T-cell (primary cell): ENCODE measurements at places on chromosomes 16 and 17. TPM values are rescaled to one million over a fixed set of nuclear protein-coding genes. Genes with fewer than 3 reads are reported as not detected.

Gene C16orf92
- not detected for total RNA-seq

Gene MAP2K6
- total RNA-seq, result 10.5 TPM

Gene PSMD12
- 28.1 TPM for total RNA-seq

Gene ITGAL
- 518 TPM for total RNA-seq

Gene HAGHL
- 50.1 TPM for total RNA-seq

Gene ACSM2A
- total RNA-seq, result 0.35 TPM

Gene TNFSF13
- total RNA-seq, result 2.4 TPM

Gene TAF15
- 206 TPM for total RNA-seq

Gene SEC14L5
- not detected for total RNA-seq

- H3K4me1 ChIP-seq, result peaks cover 59% of the 10 kb centered on the region
- DNase-seq, result no peak
Observed at GRCh38 chr16:88784856-88785105, 239 bp downstream of the PIEZO1 start.

GRCh38 chr16:80909720-80910119 lies 97.0 kb downstream of the CMC2 start:
- no peak overlapping the region for H3K27ac ChIP-seq
- DNase-seq, result no peak
- H3K36me3 ChIP-seq, result no peaks in the 10 kb centered on the region
- H3K4me3 ChIP-seq, result no peak overlapping the region
- H3K27me3 ChIP-seq, result peaks cover 3% of the 10 kb centered on the region
- no peaks in the 10 kb centered on the region for H3K4me1 ChIP-seq

DNA sequence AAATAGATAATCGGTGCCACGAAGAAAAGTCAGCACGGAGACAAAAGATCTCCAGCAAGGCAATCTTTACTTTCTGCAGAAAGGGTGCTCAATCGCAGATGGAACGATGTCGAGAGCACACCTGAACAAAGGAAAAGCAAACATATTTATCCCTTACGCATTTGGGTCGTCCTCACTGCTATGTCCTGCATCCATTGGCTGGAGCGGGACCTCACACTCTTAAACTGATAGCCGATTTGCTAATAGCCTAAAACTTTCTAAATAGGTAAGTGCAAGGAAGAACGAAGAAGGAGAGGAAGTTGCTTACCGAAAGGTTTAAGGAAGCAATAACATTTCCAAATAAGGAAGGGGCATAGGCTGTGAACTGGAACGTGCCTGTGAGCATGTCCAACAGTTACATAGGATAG lies 1.2 kb upstream of the AKAP10 start:
- peaks cover 2% of the 10 kb centered on the region for H3K36me3 ChIP-seq
- DNase-seq, result no peak
- peak overlapping the region; percentile 87 for H3K27ac ChIP-seq

DNA sequence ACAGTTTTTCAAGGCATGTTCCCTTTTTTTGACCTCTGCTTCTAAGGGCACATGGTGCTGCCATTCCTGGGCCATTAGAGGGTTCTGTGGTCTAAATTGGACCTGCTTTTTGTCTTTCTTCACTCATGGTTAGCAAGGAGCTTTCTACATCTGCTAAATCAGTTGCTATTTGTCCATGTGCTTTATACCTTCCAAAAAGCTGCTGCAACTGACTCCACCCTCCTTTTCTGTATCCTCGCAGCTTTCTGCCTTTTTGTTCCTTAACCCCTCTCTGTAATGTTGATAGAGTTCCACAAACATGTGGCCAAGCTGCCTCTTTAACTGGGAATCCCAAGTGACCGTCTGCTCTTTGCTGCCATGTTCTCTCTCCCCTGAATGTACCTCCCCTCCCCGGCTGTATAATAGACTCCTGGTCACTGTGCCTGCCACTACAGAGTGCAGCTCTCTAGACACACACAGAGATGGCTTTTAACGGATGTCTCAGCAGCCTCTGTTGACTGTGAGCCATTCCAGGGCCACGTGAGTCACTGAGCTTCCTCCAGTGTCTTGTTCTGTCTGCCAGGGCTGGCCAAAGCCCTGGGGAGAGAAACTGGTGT lies 57.4 kb upstream of the TEKT3 start:
- H3K4me3 ChIP-seq, result no peak overlapping the region
- DNase-seq, result no peak
- peaks cover 16% of the 10 kb centered on the region for H3K27me3 ChIP-seq

GRCh38 chr16:79177018-79177417 lies 423.5 kb downstream of the MAF start:
- no peak for DNase-seq
- no peaks in the 10 kb centered on the region for H3K36me3 ChIP-seq
- no peak overlapping the region for H3K27ac ChIP-seq

DNA sequence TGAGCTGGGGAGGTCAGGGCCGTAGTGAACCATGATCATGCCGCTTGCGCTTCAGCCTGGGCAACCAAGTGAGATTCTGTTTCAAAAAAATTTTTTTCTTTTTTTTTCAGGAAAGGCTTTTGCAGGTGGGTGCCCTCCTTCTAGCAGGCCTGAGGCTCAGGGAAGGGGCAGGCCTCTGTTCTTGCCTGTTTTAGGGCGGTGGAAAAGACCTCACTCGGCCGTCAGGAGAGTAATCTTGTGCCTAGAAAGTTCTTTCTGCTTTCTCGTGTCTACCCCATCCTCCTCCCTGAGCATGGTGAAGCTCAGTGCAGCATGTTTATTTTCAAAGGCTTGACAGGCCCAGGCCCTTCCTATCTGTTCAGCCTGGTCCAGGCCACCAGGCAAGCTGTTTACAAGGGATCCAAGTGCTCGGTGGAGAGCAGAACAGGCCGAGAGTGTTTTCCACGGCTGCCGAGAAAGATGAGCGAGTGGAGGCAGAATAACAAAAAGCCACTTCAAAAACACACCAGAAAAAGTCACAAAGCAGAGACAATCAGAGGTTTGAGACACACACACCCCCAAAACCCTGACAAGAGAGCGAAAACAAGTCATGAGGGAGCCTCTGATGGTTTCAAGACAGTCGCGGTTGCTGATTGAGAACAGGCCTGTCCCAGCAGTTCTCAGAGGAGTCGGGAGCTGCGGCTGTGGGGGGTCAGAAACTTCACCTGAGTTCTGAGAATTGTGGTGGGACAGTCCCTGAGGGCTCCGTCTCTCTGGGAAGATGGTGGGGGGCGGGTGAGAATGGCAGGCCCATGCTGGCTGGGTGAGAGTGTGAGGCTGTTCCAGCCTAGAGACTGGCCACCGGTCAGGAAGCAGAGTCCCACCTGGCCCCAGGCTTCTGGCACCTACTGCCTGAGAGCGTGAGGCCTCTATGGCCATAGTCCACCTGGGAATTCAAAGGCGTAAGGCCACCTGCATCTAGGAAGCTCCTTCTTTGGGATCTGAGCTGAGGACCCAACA lies 37.5 kb upstream of the CCR7 start:
- peaks cover 94% of the 10 kb centered on the region for H3K4me1 ChIP-seq
- peak overlapping the region; percentile 41 for H3K4me3 ChIP-seq
- no peaks in the 10 kb centered on the region for H3K27me3 ChIP-seq
- H3K36me3 ChIP-seq, result no peaks in the 10 kb centered on the region
- peak overlapping the region; percentile 99 for H3K27ac ChIP-seq

- no peak overlapping the region for H3K27ac ChIP-seq
- no peaks in the 10 kb centered on the region for H3K36me3 ChIP-seq
- no peaks in the 10 kb centered on the region for H3K27me3 ChIP-seq
- DNase-seq, result no peak
- H3K4me1 ChIP-seq, result no peaks in the 10 kb centered on the region
Observed at GRCh38 chr16:9798952-9799580, 383.2 kb downstream of the GRIN2A start.

- no peak for DNase-seq
- no peak overlapping the region for H3K4me3 ChIP-seq
- H3K27me3 ChIP-seq, result peaks cover 4% of the 10 kb centered on the region
- H3K27ac ChIP-seq, result no peak overlapping the region
- H3K36me3 ChIP-seq, result no peaks in the 10 kb centered on the region
Observed at GRCh38 chr17:19613979-19614378, 34.6 kb upstream of the ALDH3A2 start.

DNA sequence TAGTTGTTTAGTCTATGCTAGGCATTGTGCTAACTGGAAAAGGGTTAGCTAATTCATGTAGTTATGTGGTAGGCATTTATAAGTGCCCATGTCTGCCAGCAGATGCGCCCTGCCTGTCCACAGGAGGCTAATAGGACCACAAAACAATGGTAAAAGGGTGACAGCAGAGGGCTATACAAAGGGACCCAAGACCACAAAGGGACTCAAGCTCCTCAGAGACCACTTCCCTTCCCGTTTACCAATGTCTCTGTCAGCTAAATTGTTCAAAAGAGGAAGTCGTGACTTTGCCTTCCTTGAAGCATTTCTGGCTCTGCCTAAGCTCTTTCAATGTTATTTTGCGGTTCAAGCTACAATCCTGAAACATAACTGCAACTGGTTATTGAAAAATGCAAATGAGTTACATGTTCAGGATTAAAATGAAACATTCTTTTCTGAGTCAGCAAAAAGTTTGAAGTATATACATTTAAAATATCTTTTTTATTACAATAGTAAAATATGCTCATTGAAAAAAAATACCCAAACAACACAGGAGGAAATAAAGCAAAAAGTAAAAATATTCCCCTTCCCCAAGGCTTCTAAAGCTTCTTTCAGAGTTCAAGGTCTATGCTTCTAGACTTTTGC lies 149.2 kb downstream of the MAF start:
- no peak overlapping the region for H3K4me3 ChIP-seq
- H3K27me3 ChIP-seq, result no peaks in the 10 kb centered on the region
- no peak for DNase-seq
- H3K36me3 ChIP-seq, result no peaks in the 10 kb centered on the region
- H3K4me1 ChIP-seq, result peaks cover 3% of the 10 kb centered on the region

DNA sequence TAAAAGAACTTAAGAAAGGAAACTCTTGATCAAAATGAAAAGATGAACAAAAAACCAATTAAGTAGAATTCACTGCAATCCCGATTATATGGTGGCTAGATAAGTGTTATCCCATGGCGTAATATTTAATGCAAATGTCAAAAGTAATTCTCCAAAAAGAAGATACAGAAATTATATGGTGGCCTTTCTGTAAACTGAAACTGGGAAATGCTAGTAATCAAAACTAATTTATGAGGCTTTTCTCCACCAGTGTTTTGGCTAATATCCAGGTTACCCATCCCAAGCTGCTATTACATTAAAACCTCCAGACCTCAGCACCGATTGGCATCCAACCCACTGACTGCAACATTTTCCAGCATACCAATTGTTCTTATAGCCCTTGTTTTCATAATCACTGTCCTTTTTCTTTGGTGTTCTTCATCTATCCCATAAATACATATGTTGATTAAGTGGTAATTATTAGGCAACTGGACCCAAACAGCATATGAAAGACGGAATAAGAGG lies 77.2 kb upstream of the TNRC6A start:
- H3K27ac ChIP-seq, result no peak overlapping the region
- H3K36me3 ChIP-seq, result no peaks in the 10 kb centered on the region
- H3K27me3 ChIP-seq, result no peaks in the 10 kb centered on the region
- no peaks in the 10 kb centered on the region for H3K4me1 ChIP-seq

DNA sequence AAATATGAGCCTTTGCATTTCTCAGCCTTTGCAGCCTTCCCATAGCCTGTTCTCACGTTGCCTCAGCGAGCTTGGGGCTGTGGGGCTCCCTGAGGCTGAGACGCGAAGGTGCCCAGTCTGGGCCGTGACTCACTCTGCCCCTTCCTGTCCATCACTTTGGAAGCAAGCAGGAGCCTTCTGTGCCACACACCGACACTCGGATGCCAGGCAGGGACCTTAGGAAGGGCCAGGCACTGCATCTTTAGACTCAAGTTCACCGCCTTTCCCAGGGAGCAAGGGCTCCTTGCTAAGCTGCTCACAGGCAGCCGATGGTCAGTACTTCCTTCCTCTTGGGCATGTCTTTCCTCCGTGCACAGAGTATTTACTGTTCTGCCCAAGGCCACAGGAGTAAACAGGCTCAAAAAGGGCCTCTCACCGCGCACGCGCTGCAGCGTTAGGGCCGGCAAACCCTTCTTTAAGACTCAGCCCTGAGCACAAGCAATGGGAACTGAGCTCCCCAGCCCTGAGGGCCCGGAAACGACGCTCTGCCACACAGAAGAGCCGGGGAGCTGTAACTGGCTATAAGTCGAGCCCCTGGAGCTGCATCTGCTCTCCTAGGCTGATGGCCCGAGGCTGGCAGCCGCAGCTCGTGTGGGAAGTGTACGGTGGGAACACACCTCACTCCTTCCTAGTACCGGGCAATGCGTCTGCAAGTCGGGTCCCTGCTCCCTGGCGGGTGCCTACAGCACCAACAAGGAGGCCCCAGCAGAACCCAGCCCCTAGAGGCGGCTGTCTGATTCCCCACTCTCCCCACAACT lies 7.2 kb downstream of the TIMM22 start:
- no peak for DNase-seq
- no peak overlapping the region for H3K4me3 ChIP-seq
- H3K36me3 ChIP-seq, result peaks cover 22% of the 10 kb centered on the region
- H3K4me1 ChIP-seq, result no peaks in the 10 kb centered on the region
- no peak overlapping the region for H3K27ac ChIP-seq

DNA sequence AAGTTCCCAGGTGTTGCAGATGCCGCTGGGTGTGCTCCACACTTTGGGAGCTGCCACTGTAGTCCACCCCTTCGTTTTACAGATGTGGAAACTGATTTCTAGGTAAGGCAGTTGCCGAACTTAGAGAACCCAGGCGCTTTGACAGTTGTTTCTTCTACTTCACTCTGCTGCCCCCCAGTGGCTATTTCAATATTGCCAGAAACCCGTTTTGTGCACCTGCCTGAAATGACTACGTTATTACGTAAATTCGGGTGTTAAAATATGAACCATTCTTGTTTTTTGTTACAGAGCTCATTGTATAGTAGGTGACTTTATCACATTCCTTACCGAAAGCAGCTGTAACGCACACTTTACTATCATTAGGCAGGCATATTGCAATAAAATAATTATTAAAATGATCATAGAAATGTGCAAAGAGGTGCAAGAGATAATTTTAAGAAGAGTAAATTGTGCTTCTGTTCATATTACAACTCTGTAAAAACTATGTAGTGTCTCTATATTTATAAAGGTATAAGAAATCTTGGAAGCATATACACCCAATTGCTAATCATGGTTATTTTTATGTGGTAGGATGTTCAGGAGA lies 44.9 kb downstream of the OTOA start:
- H3K36me3 ChIP-seq, result no peaks in the 10 kb centered on the region
- H3K27me3 ChIP-seq, result no peaks in the 10 kb centered on the region
- peak; percentile 79 for DNase-seq
- no peaks in the 10 kb centered on the region for H3K4me1 ChIP-seq
- H3K4me3 ChIP-seq, result no peak overlapping the region
